Left ventricle myocardium superior (tissue), 1 donor: ENCODE measurements at places on chromosomes 16 and 17. TPM values are rescaled to one million over a fixed set of nuclear protein-coding genes. Genes with fewer than 3 reads are reported as not detected.

The TLCD2 gene
- 1.7 TPM for total RNA-seq

The CCL1 gene
- total RNA-seq = not detected

The NXN gene
- 18.9 TPM for total RNA-seq

The MARCHF10 gene
- total RNA-seq = not detected

The ACE gene
- 5.6 TPM for total RNA-seq

The CD300E gene
- total RNA-seq = 0.27 TPM

The CA4 gene
- 17.0 TPM for total RNA-seq

The CIBAR2 gene
- not detected for total RNA-seq

The C17orf113 gene
- 0.52 TPM for total RNA-seq

The LRRC37A3 gene
- 2.7 TPM for total RNA-seq

The GAS7 gene
- 51.2 TPM for total RNA-seq

The EPX gene
- not detected for total RNA-seq

The CFAP52 gene
- total RNA-seq = not detected

The PRSS21 gene
- total RNA-seq = not detected

The CCDC92B gene
- total RNA-seq = 0.12 TPM

The CCDC200 gene
- total RNA-seq = not detected

The NOS2 gene
- 0.12 TPM for total RNA-seq

The KRTAP2-3 gene
- total RNA-seq = not detected

The TBC1D3I gene
- 0.20 TPM for total RNA-seq

The KSR1 gene
- 10.2 TPM for total RNA-seq

The LGALS9B gene
- not detected for total RNA-seq

The HYDIN gene
- total RNA-seq = 0.82 TPM

The ARL5C gene
- total RNA-seq = not detected

The MYL11 gene
- not detected for total RNA-seq

The IGSF6 gene
- total RNA-seq = 2.4 TPM

The TP53TG3C gene
- total RNA-seq = 0.42 TPM

The TBX6 gene
- total RNA-seq = 0.79 TPM

The TP53TG3B gene
- not detected for total RNA-seq

The ABCC11 gene
- not detected for total RNA-seq

The TBC1D3H gene
- total RNA-seq = not detected

The PDK2 gene
- total RNA-seq = 277 TPM

The DYNLRB2 gene
- not detected for total RNA-seq
